ENCODE measurements at places on chromosomes 5 and 9.

- DNase-seq, result peak; percentile 38
These were observed 23.4 kb downstream of the DMRTA1 start for GRCh38 chr9:22469928-22470544.

GRCh38 chr5:171166766-171167165 is 142.3 kb upstream of the TLX3 start:
- DNase-seq, result no peak

DNA sequence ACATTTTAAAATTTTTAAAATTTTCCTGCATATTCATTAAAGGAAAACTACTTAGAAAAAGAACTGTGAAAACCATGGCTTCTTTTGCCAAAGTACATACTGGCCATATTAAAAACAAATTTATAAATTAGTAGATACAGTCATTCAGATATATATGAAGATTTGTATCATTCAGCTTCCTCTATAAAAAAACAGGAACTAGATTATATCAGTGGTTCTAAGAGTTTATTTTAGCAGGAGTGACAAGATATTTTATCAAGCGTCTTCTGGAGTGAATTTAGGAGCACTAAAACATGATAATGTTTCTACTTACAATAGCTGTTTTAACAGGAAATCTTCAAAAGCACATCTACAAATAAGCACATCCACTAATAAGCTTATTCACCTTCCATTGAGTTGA is 171.4 kb downstream of the RAPGEF6 start:
- DNase-seq, result no peak

- no peak for DNase-seq
These were observed 44.3 kb downstream of the SH3RF2 start for GRCh38 chr5:145980718-145981117.

- no peak for DNase-seq
These were observed 5.2 kb upstream of the TBC1D2 start for GRCh38 chr9:98260635-98261034.

DNA sequence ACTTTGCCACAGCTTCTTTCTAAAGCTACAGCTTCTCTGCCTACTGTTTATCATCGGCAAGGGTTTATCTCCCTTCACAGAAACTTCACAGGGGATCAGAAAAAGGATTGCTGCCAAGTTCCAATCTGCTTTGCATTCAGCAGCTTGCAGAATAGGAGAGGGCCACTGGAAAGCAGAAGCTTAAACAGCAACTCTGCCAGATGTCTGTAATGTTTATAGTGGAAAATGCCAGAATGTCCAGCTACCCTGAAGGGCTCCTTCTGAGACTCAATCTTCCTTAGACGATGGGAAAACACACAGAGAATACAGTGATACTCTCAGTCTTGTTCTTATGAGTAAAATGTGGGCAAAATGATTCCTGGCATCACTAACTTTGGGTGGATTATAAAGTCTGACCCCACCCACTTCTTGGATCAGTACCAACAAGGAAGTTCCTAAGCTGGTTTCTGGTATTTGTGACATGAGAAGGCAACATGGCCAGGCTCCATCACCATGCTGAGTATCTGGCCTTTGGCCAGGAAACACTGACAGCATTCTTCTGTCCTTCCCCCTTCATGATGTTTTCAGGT is 19.0 kb downstream of the STOM start:
- no peak for DNase-seq

DNA sequence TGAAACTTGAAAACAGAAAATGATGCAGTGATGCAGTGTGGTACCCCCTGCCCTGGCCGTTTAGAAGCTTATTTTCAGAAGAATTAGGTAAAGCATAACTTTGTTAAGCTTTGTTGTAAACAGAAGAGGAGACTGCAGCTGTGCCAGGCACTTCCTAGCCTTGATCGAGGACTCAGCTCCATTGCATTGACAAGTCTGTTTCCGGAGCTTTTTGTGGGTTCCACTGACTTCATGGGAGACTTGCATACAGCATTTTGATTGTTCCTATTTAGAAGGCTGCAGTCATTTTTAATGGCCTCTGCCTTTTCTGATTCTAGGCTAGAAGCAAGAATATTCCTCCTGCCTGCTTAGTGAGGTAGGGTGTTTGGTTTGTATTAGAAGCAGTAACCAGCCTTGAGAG is 12.3 kb downstream of the MVB12B start:
- no peak for DNase-seq

DNA sequence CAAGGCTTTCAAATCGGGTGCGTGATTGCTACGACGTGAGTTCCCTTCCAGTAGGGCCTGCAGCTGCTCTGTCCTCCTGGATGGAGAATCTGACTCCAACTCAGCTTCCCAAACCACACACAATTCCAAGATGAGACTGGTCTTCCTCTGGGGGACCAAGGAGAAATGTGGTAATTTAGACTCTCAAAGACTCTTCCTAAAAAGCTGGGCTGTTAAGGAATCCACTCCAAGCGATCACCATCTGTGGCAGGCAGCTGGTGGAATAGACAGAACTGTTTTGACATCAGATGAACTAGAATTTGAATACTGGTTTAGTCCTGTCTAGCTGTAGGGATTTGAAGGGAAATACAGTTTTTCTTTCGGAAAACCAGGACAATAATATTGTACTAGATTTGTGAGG is 130.7 kb upstream of the KLF4 start:
- DNase-seq, result no peak

GRCh38 chr5:37950436-37950835 is 110.6 kb upstream of the GDNF start:
- no peak for DNase-seq

DNA sequence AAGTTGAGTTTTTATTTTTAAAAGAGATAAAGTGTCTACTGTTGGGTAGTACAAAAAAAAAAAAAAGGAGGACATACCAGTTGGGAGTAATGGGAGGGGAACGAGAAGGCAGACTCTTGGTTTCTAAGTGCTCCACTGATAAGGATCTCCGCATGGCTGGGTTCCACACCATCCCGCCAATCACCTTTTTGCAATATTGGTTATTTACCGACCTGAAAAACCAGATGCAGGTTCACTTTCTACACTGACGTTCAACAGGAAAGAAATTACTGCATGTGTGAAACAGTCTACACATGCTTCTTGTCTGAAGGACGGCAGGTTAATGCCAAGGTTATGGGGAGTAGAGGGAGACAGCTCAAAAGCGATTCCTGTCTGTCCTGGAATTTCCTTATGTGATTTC is 75.5 kb downstream of the PTPN3 start:
- no peak for DNase-seq

- no peak for DNase-seq
These were observed 268.5 kb downstream of the ARRDC3 start for GRCh38 chr5:91114658-91115057.

DNA sequence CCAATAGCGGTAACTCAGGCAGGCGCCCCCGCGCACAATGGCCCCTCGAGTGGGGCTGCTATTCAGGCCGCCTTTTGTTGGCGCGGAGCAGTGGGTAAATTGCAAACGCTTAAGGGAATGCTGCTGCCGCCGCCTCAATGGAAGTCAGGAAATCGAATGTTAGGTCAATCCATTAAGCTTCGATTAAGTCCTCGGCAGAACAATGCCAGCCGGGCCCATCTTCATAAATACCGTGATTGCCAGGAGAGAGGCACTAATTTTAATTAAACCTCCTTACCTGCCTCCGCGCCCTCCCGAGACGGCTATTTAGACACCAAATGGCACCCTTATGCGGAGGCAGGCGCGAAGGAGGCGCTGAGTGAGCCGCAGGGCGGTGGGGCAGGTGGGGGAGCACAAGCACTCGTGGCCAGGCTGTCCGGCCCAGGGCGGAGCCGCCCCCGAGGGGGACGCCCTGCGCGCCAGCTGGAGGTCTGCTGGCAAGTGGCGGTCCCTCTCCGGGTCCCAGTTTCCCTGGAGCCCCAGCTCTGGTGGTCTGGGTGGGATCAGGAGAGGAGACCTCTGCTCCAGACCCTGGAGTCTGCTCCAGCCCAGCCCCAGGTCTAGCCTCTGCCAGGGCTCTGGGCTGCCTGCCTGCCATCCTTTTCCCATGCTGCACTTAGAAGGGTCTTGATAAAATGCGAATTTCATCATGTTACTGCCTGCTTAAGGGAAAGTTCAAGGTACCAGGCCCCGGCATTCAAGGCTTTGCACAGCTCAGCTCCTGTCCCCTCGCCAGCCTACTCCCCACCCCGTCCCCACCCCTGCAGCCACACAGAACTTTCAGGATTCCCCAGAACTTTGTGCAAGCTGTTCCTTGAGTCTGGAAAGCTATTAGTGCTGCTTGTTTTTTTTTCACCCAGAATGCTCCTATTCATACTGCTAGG is 19.7 kb downstream of the NR5A1 start:
- DNase-seq, result no peak

GRCh38 chr5:76473661-76474060 is 70.6 kb downstream of the IQGAP2 start:
- DNase-seq, result no peak

DNA sequence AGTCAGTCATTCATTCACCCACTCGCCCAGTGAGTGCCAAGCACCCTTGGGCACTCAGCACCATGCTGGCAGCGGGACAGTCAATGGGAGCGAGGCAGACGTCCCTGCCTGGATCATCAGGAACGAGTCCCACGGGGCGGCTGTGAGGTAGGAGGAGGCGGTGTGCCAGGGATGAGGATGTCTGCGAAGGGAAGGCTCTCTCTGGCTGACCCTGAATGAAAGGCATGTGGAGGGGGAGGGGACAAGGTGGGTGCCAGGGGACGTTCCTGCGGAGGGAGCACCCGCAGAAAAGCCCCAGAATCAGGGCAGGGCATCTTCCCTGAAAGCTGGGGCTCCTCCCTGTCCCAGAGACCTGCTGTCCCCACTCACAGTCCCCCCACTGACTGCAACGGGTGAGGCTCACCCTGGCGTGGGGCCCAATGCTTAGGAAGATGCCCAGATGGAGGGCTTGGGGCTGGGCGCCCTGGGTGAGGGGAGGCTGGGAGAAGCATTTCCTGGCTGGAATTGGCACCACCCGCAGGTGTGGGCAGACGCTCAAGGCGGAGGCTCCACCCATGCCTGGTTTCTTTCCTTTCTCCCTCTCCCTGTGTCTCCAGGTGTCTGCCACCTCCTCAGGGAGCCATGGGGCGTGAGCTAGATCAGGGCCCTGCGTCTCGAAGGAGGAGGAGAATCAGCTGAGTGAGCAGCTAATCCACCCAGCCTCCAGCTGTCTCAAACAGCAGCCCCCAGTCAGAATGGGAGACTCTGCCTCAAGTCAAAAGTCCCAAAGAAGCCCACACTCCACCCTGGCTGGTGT is 179.0 kb upstream of the PPP1R26 start:
- DNase-seq, result no peak

GRCh38 chr9:84379740-84380139 is 39.2 kb upstream of the SLC28A3 start:
- DNase-seq, result no peak

GRCh38 chr9:7816021-7816420 is 16.4 kb upstream of the DMAC1 start:
- no peak for DNase-seq

DNA sequence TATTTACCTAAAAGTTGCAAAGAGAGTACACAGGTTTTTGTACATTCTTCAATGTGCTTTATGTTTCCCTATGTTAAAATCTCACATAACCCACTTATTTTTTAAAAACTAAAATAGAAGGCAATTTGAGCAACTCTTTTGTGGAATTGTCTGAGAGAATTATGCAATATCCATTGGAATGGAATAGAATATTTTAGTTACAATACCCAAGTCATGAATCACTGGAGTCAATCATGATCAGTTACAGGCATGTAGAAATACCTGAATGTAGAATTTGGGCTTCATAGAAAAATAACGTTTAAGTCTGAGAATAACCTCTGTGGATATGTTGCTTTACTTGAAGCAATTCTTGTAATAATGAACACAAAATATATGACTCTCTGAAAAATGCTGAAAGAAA is 143.3 kb downstream of the FGF10 start:
- no peak for DNase-seq

DNA sequence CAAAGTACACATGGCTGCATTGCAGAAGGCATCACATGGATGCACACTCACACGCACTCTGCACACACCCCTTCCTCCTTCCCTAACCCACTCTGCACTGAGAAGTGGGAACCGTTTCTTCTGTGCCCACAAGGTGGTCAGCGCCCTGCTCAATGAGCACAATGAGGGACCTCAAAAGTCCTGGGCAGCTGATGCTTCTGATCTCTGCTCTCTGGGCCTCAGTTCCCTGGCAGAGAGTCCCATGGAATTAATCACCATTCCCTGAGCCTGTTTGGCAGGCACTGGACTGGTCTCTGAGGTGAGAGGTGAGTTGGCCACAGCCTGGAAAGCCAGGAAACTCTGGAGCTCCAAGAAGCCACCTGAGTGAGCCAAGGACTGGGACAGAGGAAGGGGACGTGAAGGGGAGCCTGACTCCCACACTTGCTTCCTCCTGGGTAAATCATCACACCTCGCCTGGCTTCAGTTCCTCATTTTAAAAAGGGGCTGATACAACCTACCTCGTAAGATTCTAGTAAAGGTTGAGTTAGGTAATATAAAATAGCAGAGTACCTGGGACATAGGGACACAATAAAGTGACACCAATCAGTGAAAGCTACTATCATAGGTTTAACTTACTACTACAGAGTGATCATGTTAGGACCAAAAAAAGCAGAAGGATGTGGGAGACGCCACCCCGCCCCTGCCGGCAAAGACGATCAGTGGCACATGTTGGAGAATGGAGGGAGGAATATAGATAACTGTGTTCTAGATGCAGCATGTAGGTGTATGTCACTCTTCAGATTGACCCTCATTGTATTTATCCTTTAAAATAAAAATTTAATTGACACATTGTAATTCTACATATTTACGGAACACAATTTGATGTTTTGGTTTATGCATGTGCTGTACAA is 21.1 kb upstream of the IGFBPL1 start:
- no peak for DNase-seq

GRCh38 chr5:1937590-1937989 is 54.9 kb upstream of the IRX4 start:
- no peak for DNase-seq

DNA sequence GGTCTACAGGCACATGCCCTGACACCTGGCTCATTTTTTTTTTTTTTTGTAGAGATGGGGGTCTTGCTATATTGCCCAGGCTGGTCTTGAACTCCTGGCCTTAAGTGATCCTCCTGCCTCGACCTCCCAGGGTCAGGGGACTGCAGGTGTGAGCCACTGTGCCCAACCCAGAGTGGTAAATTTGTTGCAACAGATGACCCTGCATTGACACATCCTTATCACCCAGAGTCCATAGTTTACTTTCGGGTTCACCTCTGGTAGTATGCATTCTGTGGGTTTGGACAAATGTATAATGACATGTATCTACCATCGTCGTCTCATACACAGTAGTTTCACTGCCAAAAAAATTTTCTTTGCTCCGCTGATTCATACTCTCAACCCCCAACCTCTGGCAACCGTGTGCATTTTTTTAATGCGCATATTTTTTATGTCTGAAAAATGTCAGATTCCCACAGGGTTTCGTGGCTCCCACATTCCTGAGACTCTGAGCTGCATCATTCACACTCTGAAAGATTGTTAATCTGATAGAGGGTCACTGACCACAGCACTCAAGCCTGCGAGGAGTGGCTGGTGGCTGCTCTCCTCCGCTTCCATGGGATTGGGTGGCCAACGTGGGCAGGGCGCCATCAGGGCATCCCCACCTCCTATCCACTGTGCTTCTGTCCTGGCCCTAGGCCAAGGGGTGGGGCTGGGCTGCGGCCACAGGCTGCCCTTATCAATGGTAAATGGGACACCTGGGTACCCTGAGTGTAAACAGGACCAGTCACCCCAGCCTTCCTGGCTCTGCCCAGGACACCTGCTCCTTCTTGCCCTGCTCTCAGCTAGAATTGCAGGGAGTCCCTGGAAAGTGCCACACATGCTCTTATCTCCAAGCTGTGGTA is 9.6 kb downstream of the NDST1 start:
- no peak for DNase-seq

GRCh38 chr9:33024126-33024965 is 727 bp upstream of the DNAJA1 start:
- no peak for DNase-seq

GRCh38 chr9:89811356-89811755 is 206.5 kb downstream of the GADD45G start:
- DNase-seq, result no peak

All from mesothelial cell of epicardium (in vitro differentiated cells).